ENCODE measurements at places on chromosomes 7 and 10.

DNA sequence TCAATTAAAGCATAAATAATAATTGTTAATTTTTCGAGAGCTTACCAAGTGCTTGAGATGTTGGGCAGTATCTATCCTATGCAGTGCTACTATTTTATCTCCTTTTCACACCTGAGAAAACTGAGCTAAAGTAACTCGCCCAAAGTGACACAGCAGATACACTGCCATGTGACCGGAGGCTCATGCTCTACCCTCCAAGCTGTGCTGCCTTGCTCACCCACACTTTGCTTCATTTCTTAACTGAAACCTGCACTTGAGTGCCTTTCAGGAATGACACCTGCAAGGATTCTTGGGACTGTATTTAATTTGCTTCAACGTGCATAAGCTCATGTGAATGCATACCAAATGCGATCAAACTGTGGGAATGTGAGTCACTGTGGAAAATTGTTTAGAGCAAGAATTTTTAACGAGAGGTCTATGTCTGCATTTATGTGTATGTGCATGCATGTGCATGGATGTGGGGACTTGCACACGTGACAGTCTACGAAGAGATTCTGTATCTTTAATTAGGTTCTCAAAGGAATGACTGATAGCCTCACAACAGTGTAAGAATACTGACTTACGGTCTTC, 119.2 kb downstream of the ADCYAP1R1 start:
- DNase-seq = no peak

DNA sequence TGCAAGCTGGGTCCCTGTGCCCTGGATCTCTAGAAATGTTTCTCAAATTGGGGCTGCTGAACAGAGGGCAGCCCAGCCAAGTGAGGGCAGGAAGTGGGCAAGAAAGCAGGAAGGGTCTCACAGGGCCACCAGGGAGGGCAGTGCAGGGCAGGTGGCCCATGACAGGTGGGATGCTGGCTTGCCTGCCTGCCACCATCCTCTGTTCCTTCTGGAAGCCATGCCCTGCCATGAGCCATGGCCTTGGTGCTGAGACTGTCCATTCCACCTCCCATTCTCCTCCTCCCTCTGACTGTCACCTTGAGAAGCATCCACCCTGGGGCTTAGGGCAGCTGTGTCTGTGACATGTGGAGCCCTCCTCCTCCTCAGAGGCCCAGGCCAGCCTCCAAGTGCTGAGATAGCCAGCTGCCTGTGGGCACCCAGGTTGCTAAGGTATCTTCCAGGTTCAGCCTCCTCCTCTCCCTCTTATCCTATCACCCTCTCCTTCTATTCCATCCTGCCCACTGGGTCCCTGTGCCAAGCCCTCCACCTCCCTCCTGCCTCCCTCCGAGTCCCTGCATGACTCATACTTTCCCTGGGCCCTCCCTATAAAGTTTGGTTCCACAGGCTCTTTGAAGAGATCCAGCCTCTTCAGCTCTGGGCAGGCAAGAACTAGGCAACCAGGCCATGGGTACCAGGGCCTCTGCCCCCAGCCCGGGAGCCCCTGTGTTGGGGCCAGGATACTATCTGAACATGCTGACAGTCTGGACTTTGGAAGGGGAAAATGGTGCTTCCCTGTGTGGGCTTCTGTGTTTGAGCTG, 1.3 kb downstream of the VSIR start:
- peak; percentile 37 for DNase-seq

DNA sequence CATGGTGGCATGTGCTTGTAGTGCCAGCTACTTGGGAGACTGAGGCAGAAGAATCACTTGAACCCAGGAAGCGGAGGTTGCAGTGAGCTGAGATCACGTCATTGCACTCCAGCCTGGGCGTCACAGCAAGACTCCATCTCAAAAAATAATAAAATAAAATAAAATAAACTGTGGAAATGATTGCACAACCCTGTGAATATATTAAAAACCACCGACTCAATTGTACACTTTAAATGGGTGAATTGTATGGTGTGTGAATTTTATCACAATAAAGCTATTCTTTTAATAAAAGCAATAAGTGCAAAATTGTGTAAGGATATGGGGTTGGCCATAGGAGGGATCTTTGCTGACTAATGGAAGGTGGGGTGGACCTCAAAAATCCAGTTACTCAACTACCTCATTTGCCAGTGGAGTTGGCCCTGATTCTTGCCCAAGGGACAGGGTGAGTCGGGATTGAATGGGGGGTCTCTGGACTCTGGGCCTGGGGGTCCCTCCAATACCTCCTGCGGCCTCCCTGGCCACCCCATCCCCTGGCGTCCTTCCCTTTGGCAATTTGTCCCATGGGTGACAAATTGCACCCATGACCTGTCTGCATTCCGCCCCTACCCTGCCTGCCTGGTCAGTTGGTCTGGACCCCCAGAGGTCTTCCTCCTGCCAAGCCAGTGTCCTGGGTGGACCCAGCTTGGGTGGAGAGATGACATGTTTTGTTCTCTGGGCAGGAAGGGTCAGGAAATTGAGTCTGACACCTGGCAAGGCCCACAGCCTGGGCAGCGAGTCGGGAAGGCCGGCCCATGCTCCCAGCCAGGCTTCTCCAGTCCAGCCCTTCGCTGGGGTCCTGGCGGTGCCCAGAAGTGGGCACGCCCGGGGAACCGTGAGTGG, 61.7 kb upstream of the ELN start:
- no peak for DNase-seq

GRCh38 chr10:7525314-7526016, 114.6 kb upstream of the SFMBT2 start:
- peak; percentile 63 for DNase-seq

- DNase-seq = no peak
Observed at GRCh38 chr7:128882134-128882533, 19.5 kb downstream of the ATP6V1F start.

GRCh38 chr7:129434675-129435318, 565 bp downstream of the STRIP2 start:
- DNase-seq = no peak

DNA sequence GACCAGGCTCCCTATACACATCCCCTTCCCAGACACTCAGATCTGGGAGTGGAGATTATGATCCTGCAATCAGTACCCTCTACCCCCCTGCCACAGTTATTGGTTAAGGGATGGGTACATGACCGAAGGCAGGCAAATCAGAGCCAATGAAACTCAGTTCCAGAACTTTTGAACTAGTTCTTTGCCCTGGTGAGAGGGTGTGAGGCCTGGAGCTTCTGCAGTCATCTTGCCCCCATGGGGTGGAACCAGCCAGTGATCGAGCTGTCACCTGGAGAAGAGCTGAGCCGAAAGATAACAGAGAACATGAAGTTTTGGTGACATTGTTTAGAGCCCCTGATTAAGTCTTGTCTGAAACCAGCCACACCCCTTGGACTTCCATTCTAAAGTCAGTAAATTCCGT, 88.2 kb upstream of the DUSP5 start:
- DNase-seq = no peak

DNA sequence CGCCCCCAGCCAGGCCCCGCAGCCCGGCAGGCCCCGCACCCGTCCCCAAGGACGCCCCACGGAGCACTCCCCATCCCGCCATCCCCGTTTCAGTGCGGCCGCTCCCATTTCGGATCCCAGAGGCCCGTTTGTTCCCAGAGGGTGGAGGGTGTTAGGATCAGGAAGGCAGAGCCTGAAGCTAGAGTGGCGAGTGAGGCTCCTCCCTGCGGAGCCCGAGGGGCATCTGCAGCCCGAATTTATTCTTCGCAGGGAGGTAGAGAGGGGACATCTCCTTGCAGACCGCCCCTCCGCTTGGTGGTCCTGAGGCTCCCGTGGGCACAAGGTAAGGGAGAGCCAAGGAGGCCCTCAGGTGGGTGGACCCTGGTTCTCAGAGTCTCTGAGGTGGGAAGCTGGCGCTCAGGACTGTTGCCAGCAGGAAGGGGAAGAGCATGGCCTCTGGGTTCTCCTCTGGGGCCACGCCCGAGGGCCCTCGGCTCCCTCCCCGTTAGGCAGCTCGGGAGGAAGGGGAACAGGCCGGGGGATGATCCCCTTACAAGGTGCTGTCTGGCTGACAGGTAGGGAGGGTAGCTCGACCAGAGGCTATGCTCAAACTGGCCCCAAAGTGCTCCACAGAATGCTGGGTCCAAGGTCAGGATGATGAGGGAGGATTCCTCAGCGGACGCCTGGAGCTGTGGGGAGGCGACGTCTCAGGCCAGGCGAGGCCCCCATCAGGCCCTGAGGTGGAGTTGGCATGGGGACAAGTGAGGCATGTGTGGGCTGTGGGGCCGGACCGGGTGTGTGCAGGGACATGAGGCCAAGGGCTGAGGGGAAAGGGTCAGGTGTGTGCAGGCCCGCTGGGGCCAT, 17.4 kb downstream of the POLL start:
- no peak for DNase-seq

DNA sequence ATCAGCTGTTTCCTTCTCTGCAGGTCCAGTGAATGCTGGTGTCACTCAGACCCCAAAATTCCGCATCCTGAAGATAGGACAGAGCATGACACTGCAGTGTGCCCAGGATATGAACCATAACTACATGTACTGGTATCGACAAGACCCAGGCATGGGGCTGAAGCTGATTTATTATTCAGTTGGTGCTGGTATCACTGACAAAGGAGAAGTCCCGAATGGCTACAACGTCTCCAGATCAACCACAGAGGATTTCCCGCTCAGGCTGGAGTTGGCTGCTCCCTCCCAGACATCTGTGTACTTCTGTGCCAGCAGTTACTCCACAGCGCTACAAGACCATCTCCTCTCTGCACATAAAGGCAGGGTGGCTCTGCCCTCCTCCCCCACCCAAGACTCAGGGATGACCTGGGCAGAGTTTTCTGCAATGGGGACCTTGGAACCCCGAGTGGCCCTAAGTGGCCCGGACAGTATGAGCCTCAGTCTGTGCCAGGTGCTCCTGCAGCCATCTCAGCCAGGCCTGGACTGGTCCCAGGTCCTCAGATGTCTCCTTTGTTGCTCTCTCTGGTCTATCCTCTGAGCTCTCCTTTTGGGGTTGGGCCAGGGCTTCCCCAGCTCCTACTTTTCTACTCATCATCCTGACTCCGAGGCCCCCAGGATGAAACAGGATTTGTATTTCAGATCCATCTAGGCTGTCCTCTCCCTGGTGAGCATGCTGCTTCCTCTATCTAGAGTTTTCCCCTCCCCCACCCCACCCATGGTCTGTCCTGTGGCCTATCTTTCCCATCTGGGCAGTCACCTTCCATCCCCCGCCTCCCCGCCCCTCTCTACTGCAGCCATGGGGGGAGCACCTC, 212.1 kb upstream of the PRSS58 start:
- no peak for DNase-seq

- DNase-seq = no peak
Observed at GRCh38 chr7:53835301-53835700, 706.9 kb upstream of the VSTM2A start.

DNA sequence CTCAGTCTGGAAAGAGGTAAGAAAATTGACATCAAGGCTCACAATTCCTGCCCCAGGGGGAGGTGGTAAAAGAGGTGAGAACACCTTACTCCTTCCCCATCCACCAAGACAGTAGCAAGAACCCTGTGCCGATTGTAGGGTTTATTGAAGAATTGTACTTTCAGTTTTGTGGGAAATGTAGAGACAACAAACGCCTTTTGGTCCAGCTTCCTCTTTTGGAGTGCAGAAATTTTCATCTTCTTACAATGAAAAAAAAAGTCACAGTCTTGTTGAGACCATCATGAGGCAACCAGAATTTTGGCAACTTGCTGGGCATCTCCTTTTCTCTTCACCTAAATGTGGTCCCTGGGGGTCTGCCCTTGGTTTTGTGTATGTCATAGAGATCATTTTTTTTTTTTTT, 217.7 kb downstream of the TMEM178B start:
- no peak for DNase-seq

DNA sequence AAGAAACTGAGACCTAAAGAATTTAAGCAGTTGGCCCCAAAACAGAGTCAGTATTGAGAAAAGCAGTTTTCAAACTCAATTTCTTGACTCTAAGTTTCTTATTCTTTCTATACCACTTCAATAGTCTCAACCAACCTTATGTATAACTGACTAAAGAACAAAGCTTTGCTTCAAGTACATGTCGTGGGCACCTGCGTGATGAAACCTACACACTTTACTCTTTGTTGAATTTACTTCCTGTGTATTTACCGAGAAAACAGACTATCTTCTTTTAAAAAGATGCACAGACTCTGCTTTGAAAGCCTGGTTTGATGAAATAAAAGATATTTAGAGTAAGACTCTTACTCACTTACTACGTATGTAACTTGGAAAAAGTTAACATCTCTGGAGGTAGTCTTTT, 297.2 kb upstream of the CDC14C start:
- no peak for DNase-seq

GRCh38 chr10:76350583-76350982, 919.2 kb downstream of the LRMDA start:
- no peak for DNase-seq

- DNase-seq = no peak
Observed at GRCh38 chr10:86715836-86716235, 40.6 kb upstream of the BMPR1A start.

DNA sequence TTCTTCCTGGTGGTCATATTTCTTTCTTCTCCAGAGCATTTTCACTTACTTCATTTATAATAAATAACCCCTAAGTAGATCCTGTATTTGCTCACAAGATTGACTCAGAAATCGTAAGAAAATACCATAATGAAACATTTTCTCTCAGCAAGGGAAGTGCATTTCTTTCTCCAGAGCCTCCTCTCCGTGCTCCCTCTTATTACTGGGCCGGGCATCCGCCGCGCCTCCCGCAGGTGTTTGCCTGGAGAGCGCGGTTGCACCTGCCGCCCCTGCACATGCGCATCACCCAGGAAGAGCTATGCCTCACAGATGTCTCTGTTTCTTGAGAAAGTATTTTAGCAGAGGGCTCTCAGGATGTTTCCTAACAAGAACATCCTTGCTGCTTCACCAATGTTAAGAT, 509.2 kb downstream of the TCERG1L start:
- DNase-seq = no peak

- DNase-seq = peak; percentile 25
Observed at GRCh38 chr7:151339651-151340382, 1.8 kb upstream of the NUB1 start.

- no peak for DNase-seq
Observed at GRCh38 chr10:625333-625696, 64.2 kb downstream of the DIP2C start.

DNA sequence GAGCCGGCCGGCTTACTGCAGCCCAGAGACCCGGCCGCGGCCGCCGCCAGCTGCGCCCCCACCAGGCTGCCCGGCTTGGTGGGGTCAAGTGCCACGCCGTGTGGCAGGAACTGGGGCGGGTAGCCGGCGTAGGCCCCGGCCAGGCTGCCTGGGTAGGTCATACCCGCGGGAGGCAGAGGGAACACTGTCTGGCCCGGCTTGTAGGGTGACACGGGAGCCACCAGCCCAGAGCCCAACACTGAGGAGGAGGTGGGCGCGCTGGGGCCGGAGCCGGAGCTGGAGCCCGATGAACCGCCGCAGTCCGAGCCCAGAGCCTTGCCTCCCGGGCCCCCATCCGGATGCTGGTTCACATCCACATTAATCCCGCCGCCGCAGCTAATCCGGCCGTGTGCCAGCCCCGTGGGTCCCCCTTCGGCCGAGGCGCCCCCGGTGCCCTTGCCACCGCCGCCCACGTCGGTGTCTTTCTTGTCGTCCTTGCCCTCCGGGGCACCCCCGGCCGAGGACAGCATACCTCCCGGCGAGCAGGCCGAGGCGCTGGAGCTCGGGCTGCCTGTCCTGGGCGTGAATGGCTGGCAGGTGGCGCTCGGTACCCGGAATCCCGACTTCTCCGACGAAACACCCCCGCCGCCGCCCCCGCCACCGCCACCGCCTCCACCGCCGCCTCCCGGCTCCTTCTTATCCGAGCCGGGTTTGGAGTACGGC, 2.0 kb downstream of the ZNF503 start:
- peak; percentile 22 for DNase-seq
